ENCODE measurements at places on chromosomes 7 and 10.
A peak's percentile ranks its signal among the peaks of the same experiment; 100 is the strongest.

- no peak for DNase-seq
Observed at GRCh38 chr7:24706211-24707170, 50.8 kb downstream of the GSDME start.

DNA sequence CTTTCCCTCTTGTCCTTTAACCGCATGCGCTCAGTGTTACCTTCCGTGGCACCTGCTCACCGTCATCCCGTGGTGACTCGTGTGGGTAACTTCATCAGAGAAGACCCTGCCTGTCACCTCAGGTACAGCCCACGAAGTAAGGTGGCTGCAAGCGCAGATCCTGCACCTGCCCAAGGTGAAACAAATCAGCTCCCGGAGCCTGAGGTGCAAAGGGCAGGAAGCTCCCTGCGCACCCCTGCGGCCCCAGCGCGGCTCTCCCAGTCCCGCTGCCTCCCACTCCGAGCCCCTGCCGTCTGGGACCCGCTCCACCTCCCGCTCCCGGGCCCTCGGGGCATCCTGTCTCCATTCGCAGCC, 110.9 kb upstream of the LANCL2 start:
- DNase-seq: no peak

DNA sequence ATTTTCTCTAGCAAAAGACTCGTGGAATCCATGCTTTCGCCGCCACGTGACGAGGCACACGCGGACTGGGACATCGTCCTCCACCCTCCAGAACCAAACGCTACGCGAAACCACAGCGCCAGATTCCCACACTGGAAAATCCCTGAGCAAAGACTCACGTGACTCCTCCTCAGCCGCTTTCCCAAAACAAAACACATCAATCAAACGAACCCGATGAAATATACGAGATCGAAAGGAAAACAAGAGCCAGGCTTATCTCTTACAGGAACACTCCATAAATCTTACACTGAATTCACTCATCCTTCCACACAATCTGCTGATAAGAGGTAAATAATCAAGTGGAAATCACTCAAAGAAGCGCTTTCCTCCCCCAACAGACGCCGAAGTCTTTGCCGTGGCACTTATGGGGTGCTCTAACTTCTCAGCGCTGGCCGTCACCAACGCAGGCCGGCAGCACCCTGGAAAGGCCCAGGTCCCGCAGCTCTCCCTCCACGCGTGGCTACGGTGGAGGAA, 23.8 kb downstream of the DIP2C start:
- no peak for DNase-seq

DNA sequence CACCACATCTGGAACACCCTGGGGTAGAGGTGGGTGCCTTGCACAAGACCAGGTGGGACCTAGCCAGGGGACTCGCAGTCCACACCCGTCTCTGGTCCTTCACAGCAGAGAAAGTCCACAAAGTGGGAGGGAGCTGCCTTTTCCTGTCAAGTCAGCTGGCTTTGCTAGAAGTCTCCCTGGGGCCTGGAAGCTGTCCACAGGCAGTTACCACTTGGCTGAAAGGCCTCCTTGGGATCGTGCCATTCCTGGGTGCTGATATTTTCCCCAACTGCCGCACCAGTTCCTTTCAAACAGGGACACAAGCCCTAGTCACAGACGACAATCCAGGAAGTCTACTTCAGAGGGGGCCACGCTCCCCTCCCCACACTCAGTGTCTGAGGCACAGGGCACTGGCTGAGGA, 75.4 kb downstream of the AFAP1L2 start:
- peak; percentile 17 for DNase-seq

DNA sequence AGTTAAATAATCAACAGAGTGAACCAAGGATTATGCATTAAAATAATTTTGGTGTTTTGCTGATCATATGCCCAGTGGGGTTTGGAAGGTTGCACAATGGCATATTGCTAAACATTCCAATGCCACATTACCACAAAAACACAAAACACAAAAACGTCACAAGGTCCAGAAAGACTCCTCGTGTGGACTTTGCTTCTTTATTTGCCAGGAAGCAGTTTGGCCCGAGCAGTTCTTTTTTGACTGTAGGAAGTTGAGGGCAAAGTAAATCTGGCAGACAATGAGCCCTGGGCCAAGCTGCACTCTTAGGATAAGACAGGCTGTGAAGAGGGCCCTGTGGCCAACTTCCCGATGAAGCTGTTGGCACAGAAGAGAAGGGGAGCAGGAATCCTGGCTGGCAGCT, 39.2 kb upstream of the SLC35B4 start:
- DNase-seq: peak; percentile 85

DNA sequence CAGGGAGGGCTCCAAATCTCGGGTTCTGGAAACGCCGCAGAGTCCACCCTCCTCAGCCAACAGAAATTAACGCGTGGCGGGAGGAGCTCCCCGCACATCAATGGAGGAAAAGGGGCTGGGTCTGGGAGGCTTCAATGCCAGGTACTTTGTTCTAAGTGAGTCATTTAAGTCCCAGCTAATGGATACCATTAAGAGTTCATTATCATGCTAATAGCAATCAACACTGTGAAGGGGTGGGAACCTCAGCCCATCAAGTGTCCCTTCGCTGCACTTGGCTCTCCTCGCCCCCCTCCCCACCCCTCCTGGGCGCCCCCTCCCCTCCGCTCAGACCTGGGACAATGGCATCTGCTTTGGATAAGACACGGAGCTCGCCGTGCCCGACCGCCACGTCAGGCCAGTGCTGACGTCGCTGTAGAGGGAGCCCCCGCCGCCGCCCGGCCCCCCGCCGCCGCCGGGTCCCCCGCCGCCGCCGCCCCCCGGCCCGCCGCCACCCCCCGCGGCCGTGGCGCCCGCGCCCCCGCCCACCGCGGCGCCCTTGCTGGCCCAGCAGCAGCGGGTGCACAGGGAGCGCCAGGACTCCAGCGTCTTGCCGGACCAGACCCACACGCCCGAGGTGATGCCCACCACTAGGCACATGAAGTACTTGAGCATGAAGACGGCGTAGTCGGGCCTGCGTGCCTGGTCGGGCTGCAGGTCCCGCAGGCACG, 2.9 kb downstream of the FZD8 start:
- no peak for DNase-seq

DNA sequence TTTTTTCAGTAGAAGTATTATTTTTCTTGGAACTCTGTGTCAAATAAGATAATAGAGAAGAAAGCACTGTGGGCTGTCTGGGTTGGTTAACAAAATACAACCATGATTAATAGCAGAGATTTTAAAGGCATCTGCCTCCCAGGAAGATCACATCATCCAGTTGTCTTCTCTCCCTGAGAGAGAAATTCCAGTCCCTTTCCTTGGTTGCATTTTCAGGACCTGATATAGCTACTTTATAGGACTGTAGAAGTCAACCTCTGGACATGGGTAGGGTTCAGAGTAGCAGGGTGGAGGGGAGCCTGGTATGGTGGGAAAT, 309.9 kb upstream of the IGFBP3 start:
- DNase-seq: no peak

DNA sequence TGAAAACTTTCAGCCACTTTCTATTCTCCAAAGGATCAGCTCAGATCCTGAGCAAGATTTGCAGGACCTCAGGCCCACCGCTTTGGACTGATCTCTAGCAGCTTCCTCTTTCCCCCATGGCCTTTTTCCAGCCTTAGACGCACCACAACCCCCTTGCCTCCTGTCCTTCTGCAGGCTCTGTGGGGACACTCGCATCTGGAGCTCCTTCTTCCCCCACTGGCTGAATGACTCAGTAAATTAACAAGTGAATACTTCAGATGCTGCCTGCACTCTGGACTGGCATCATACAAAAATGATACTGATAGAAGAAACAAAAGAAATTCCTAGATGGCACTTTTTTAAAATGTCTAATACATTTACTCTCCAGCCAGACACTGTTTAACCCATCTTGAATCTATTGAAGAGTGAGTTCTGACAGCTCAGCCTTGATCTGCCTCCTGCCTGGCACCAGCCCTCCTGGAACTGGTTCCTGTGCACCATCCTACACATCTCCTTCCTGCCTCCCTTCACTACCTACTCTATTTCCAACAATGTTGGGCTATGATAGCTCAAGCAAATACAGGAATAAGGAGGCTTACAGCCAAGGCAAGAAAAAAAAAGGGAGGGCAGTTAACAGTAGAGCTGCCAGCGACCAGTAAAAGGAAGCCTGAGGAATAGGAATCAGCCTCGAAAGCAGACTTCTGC, 3.3 kb downstream of the FRMPD2 start:
- DNase-seq: no peak

DNA sequence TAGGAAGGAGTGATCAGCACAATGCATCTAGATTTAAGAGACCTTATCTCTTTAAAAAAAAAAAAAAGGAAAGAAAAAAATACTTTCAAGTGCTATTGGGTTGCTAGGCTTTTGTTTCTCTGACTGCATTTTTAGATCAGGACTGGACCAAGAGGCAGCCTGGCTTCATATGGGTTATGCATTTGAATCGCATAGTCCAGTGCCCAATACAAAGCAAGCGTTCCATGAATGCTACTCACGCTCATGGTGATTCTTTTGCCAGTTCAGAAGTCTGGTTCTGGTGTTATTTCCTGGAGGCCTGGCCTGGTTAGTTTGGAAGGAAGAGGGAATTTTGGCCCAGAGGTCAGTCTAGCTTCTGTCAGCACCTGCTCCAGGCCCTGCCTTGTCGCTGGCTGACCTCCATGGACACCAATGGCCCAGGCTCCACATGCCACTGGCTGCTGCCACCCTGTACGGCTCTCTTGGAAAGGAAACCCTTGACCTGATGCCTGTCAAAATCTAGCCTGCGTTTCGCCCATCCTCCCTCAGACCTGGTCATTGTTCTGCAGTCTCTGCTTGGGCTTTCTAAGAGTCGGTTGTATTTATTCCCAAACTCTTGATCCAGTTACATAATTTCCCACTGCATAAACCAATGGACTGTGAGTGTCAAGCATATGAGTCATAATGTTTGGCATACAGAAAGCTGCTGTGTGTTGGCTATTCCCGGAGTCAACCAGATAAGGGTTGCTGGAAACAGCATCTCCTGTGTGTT, 74.3 kb upstream of the MKX start:
- DNase-seq: peak; percentile 75

- DNase-seq: peak; percentile 76
Observed at GRCh38 chr10:121753726-121754476, 155.7 kb upstream of the FGFR2 start.

- no peak for DNase-seq
Observed at GRCh38 chr10:45428611-45429510, 54.8 kb downstream of the ALOX5 start.

DNA sequence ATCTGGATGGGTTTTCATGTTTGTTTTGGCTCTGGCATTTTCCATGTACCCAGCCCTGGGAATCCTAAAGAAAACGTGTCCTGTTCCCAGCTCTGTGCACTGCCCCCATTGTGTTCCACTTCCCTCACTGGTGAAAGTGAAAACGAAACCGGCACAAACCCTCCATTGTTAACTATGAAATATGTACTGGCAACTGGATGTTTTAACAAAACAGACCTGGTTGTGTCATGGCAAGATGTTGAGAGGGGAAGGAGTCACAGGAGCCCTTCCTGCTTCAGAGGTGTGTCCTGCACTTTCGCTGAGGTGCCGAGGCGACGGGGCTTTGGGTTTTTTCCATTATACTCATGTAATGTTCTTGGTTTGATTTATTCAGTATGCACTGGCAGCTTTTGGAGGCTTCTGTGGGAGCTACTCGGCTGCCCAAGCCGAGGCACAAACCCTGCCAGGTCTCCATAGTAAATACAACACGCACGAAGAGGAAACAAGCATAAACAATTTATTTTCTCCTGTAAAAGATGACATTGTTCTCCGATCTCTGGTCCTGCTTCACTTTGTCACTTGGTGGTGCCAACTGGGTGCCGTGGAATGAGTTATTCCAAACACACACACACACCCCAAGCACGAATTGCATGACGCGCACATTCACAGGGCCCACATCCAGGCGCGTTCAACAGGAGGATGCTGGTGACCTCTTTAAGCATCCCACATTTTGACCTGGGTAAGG, 118.2 kb downstream of the CDK6 start:
- DNase-seq: peak; percentile 49

GRCh38 chr7:82528577-82529310, 85.2 kb upstream of the CACNA2D1 start:
- DNase-seq: no peak

DNA sequence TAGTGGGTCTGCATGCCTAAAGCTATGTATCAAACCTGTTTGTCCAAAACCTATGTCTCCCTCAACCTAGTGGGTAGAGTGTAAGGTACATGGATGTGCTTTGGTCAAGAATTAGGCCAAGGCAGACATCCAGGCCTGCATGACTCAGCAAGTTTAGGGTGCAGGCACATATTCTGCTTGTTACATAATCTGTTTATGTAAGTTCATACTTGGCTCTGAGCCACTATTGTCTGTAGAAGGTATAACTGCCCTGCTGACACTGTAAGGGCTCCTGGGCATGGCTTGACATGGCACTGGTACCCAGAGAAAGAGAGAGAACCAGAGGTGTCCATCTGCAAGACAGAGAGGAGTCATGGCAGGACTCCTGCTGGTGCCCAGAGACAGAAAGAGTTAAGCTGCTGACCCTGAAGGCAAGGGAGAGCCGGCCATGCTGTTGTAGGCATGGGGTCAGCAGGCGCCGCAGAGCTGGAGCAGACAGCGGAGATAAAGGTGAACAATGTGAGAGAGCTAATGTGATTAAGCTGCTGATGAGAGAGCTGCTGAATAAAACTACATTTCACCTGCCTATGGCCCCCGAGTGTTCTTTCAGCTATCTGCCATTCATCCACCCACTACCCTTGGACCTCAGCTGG, 118.5 kb upstream of the TMEM106B start:
- no peak for DNase-seq

DNA sequence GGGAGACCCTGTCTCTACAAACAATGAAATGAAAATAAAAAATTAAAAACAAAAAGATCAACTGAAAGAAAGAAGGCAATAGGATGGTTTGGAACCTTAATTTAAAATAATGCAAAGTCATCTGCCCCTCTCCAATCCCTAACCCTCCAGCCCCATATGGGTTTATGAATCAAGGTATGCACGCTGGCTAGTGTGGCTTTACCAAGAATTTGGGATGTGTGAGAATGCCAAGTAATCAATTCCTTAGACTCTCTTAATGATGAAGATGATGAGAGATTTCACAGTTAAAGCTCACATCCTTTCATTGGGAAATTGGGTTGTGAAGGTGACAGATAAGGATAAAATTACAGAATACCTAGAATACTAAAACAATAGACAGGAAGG, 147.1 kb upstream of the AOAH start:
- DNase-seq: no peak

GRCh38 chr7:99128076-99128950, 15.6 kb downstream of the SMURF1 start:
- DNase-seq: peak; percentile 38

All from AG10803 (cell line).